ENCODE measurements at places on chromosomes 4 and X.

DNA sequence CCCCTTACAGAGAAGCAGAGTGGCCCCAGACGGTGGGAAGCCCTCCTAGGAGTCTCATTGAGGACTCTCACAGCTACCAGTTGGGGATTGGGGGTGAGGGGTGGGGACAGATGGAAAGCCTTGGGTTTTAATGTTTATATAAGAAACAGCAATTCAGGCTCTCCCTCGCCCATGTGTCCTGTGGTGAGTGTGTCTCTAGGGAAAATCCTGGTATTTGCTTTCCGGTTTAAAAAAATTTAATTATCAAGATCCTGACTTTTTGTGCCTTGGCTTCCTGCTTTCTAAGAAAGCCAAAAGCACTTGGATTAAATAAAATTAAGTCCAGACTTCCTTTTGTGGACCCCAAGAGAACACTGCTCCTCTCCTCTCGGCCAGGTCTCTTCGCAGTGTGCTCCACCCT lies 93.8 kb downstream of the SOWAHB start:
- DNase-seq, result no peak

DNA sequence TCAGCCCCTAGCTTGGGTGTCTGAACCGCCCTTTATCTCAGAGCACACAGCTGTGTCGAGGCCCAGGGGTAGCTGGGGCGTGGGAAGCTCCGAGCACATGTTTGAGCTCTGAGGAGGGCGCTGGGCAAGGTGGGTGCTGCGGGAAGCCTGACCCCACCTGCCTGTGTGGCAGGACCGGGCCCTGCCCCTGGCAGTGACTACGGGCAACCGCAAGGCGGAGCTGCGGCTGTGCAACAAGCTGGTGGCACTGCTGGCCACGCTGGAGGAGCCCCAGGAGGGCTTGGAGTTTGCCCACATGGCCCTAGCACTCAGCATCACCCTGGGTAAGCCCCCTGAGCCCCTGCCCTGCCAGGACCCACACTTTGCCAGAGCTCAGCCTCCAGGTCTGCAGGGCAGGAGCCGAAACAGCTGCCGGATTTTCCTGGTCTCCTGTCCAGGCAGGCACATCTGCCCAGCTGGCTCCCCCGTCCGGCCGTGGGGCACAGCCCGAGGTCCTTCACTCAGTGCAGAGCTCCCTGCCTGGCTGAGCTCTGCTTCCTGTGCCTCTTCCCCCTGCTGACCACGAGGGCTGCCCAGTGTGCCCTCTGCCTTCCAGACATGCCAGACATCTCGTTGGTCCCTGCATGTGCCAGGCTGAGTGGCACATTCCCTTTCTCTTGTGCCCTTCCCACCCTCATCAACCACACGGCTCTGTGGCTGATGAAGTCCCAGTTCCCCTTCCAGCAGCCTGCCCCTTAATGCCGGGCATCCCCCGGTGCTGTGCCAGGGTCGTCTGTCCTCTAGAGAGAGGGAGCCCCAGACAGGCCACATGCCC lies 33.2 kb upstream of the HTRA3 start:
- no peak for DNase-seq

DNA sequence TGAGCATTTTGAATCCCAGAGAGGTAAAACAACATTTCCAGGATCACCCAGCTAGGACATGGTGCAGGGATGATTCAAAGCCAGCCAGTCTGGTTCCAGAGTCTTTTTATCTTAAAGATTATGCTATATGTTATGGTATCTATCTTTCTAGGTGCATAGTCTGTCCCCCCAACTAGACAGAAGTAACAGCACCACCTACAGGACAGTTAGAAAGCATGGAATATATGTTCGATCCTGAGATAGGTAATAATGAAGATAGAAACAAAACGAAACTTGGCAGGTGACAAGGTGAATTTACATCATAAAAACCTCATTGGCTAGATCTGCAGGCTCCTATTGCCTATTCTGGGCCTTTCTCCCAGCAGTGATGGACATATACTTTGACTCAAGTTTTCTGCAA lies 723.2 kb downstream of the SMARCA1 start:
- DNase-seq, result no peak

DNA sequence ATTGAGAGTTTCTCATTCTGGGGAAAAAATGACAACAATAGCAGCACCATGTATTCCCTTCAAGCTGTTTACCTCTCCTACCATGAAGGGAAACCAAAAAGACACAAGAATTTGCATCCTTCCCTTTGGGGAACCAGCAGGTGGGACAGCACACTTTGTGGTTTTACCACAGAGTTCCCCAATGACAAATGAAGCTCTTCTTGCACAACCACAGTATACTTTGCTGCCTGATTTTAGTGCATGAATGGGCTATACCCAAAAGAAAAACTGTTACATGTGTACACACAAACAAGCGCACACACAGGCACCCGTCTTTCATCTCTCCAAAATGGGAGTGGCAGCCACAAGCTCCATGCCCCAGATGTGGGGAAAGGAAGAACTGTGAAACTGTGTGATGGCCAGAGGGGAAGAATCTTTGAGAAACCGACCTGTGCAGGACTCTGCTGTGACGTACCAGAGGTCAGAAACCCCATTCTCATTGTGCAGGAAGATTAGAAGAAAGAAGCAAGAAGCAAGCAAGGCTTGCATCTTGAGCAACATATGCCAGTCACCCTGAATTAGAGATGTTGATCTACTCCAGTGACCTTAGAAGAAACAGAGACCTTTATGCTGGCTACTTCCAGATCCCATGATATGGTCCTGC lies 2.7 kb upstream of the MAML3 start:
- no peak for DNase-seq

DNA sequence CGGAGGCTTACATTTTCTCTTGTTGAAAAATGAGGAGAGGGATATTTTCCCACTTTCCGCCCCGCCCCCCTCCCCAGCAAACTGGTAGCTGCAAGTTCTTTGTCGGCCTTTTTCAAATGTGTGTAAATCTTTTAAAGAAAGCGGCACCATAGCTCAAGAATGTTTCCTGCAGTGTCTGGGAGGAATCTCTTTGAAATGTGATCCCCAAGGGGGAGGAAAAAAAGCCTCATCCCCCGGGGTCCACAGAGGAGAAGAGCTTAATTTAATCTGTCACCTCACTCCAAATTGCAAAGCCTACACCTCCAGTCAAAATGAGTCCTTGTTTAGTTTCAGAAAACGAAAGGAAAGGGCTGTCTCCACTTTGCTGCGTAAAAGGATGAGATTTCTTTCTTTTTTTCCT lies 34.8 kb downstream of the ASMT start:
- no peak for DNase-seq

DNA sequence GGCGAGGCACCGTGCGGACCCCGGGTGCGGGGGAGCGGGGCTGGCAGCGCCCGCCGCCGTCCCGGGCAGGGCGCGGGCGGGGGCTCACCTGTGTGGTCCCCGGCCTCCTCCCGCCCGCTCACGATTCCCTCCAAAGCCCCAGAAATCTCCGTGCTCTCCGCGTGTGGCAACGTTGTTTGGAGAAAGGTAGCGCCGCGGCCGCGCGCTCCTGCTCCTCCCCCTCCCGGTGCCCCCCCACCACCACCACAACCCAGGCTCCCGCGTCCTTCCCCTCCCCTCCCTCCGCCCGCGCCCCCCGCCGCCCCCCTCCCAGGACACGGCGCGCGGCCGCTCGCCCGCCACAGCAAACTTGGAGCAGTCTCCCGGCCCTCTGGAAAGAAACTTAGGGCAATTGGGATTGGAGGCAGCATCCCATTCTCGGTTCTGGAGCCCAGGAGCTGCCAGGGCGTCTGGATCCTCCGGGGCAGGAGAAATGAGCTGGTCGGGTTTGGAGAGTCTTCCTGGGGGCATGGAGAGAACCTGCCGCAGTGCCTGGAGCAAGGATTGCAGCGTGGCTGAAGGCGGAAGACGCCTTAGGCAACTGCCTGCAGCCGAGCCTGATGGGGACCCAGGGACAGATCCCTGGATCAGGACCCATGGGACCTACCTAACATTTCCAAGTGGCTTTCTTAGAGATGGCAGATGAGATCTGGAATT lies 855 bp downstream of the KLF3 start:
- DNase-seq, result no peak

DNA sequence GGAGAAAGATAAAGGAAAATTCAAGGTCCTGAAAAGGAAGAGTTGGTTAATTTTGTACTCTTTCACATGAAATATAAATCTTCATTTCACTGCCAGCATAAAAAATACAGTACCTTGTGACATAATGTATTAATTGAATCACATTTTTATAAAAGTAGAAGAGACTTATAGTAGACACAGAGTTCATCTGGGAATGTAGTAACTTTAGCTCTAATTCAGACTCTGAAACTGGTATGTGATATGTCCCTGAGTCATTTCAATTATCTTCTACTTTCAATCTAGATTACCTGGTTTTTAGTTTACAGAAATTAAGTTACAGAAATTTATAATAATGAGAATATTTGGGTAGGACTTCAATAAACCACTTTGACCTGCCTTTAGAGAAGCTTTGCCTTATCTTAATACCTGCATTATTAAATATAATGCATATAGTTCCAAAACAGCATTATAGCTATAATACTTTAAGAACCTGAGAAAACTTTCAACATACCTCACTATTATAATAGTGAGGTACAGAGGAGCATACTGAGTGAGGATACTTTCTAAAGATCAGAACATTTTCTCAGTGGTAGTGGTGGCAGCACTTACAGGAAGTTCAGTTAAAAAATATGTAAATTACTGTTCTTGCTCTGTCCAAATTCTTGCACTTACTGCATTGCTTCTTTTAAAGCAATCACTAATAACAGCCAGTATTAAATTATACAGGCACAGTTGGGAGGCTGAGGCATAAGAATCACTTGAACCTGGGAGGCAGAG lies 11.2 kb downstream of the NEK1 start:
- no peak for DNase-seq

- DNase-seq, result no peak
These were observed 59.5 kb upstream of the PPP2R3B start for GRCh38 chrX:446245-446644.

DNA sequence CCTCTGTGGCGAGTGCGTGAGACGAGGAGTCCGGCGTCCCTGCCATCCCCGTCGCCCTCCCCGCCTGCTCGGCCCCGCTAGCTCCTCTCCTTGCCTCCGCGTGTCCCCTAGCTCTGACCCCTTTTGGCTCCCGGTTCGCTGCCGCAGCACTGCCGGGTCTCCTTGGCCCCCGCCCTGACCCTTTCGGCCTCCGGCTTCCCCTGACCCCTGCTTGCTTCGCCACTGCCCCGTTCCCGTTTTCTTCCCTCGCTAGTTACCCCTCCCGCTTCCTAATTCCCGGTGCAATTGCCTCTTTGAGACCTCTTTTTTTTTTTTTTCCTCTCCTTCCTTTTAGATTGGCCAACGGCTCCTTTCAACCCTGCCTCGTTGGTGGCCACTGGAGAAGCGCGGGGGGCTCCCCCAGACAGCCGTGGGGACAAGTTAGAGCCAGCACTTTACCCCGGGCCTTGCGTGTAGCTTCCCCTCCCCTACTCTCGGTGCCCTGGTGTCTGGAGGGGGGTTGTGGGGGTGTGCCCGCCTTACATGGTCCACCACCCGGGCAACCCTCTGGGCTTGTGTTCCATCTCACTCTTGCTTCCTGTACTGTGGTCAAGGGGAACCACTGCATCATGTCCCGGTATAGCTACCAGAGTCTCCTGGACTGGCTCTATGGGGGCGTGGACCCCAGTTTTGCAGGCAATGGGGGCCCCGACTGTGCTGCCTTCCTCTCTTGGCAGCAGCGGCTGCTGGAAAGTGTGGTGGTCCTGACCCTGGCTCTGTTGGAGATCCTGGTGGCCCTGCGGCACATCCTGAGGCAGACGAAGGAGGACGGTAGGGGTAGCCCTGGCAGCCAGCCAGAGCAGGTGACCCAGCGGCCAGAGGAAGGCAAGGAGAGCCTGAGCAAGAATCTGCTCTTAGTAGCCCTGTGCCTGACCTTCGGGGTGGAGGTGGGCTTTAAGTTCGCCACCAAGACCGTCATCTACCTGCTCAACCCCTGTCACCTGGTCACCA lies 548 bp downstream of the TMEM164 start:
- no peak for DNase-seq

DNA sequence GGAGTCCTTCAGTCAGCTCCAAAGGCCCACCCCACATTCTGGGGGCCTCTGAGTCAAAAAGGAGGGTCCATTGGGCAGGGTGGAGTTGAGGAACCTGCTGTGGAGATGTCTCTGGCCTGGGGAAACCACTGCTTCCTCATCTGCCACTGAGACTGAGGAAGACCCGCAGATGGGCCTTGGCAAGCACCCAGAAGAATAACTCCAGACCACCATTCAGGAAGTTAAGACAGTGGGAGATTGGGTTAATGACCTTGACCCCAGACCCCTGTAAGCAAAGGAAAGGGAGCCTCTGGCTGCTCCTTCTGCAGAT lies 8.1 kb upstream of the HSD17B10 start:
- DNase-seq, result no peak

DNA sequence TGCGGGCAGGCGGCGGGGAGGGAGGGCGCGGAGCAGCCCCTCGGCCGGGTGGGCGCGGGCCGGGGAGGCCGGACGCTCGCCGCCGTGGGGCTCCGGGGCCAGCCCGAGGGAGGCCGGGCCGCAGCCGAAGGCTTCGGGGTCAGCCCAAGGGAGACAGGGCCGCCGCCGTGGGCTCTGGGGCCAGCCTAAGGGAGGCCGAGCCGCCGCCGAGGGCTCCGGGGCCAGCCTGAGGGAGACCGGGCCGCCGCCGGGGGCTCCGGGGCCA lies 251 bp downstream of the KIAA0232 start:
- DNase-seq, result no peak

DNA sequence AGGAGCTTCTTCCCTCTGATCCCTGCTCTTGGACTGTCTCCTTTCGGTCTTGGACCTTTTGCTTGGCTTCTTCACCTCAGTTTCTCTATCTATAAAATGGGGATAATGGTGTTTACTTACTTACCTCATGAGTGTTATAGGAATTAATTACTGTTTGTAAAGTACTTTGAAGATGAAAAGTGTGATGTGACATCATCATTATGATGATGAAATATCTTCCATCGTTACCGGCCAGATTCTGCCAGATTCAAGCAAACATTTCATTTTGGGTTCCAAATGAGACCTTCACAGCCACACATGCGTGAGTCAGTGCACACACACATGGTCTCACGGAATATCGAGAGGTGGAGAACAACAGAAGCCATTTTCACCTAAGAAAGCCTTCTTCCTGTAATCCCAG lies 220.1 kb upstream of the RPL34 start:
- DNase-seq, result no peak

GRCh38 chrX:87873347-87873941 lies 355.8 kb downstream of the KLHL4 start:
- DNase-seq, result no peak

GRCh38 chr4:53193111-53193510 lies 172.8 kb downstream of the SCFD2 start:
- no peak for DNase-seq

GRCh38 chrX:67961516-67961915 lies 417.7 kb downstream of the AR start:
- no peak for DNase-seq

DNA sequence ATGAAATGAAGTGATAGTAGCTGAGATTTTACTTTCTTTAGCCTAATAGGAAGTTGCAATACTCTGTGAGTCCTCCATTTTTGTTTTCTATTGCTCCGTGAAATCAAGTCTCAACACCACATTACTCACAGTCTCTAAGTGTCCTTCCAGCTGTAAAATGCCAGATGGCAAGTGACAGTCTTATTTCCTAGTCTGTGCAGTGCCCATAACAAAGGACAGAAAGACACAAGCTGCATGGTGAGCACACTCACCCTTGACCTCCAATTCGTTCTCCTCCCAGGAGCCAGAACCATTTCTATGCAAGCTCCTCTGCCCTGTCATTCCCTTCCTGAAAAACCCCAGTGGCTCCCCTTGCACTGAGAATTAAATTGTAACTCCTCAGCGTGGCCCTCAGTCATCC lies 101.6 kb downstream of the PARM1 start:
- no peak for DNase-seq

- DNase-seq, result no peak
These were observed 144.0 kb downstream of the HDX start for GRCh38 chrX:84358271-84358670.

- no peak for DNase-seq
These were observed 69.7 kb downstream of the PPP3CA start for GRCh38 chr4:101277671-101278070.

Data from T47D (cell line).